Activated CD8-positive, alpha-beta T cell treated with anti-CD3 and anti-CD28 coated beads, Interleukin-2, amount 10 ng/mL, durations not matched to agents 7 days and 5 days (primary cell): ENCODE measurements at places on chromosomes 5 and 9. TPM values are rescaled to one million over a fixed set of nuclear protein-coding genes. Genes with fewer than 3 reads are reported as not detected.

DNA sequence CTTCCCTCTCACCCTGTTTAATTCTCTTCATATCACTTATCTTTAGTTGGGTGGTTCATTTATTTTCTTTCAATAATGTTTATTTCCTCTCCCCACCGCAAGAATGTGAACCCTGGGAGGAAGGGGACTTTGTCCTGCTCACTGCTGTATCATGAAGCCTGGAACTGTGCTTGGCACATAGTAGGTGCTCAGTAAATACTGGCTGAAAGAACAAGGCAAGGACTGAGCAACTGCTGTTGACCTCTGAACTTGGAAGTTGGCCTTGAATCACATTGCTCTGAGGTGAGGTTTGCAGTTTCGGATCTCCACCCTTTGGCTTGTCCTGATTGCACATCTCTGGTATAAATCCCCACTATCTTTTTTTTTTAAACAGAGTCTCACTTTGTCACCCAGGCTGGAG, 22.0 kb upstream of the PTGS1 start:
- no peak for DNase-seq

Gene DEPDC1B
- total RNA-seq, result 49.1 TPM

Gene F2RL1
- total RNA-seq, result 1.6 TPM

GRCh38 chr9:106981396-106982287, 118.7 kb downstream of the ZNF462 start:
- no peak for DNase-seq

GRCh38 chr5:144406442-144406841, 235.8 kb downstream of the KCTD16 start:
- DNase-seq, result no peak

Gene MYOZ3
- total RNA-seq, result not detected

- DNase-seq, result no peak
These were observed 411 bp upstream of the GABRG2 start for GRCh38 chr5:162067162-162067561.
